ENCODE measurements at places on chromosomes 1 and 21. TPM values are rescaled to one million over a fixed set of nuclear protein-coding genes. Genes with fewer than 3 reads are reported as not detected.

The RGS16 gene
- 79.4 TPM for total RNA-seq

The ASPM gene
- 25.8 TPM for total RNA-seq

The FLG gene
- total RNA-seq = not detected

The SLC19A2 gene
- total RNA-seq = 11.7 TPM

The EPS8L3 gene
- not detected for total RNA-seq

The KCNJ9 gene
- total RNA-seq = not detected

The AKT3 gene
- total RNA-seq = 36.9 TPM

The HAPLN2 gene
- total RNA-seq = not detected

The ERICH3 gene
- not detected for total RNA-seq

The RSBN1 gene
- total RNA-seq = 14.4 TPM

The MYBPHL gene
- not detected for total RNA-seq

The EXO1 gene
- total RNA-seq = 81.1 TPM

The ADAMTS5 gene
- total RNA-seq = not detected

The VPS26C gene
- total RNA-seq = 62.8 TPM

The VSIG8 gene
- total RNA-seq = not detected

The OLIG2 gene
- total RNA-seq = not detected

The F13B gene
- not detected for total RNA-seq

The FPGT gene
- total RNA-seq = 15.7 TPM

The BRWD1 gene
- total RNA-seq = 21.2 TPM

The LCE1F gene
- total RNA-seq = not detected

The MPL gene
- total RNA-seq = not detected

The C8A gene
- not detected for total RNA-seq

The RGS13 gene
- not detected for total RNA-seq

The KRTAP19-1 gene
- not detected for total RNA-seq

The OR6N1 gene
- not detected for total RNA-seq

The TMPRSS15 gene
- total RNA-seq = not detected

The SPATA45 gene
- total RNA-seq = not detected

The SELENBP1 gene
- not detected for total RNA-seq

The LENEP gene
- total RNA-seq = not detected

The S100A3 gene
- total RNA-seq = not detected

The FNDC10 gene
- total RNA-seq = 3.0 TPM

The LPAR3 gene
- total RNA-seq = 0.84 TPM

The KRTAP13-2 gene
- not detected for total RNA-seq

The C1orf141 gene
- not detected for total RNA-seq

The ILDR2 gene
- 4.9 TPM for total RNA-seq

The SLC44A5 gene
- total RNA-seq = 0.23 TPM

The IVL gene
- total RNA-seq = not detected

Data from activated CD8-positive, alpha-beta memory T cell treated with anti-CD3 and anti-CD28 coated beads for 36 hours (primary cell).